NCI-H1417 (cell line): ENCODE measurements at places on chromosomes 12 and 14.

DNA sequence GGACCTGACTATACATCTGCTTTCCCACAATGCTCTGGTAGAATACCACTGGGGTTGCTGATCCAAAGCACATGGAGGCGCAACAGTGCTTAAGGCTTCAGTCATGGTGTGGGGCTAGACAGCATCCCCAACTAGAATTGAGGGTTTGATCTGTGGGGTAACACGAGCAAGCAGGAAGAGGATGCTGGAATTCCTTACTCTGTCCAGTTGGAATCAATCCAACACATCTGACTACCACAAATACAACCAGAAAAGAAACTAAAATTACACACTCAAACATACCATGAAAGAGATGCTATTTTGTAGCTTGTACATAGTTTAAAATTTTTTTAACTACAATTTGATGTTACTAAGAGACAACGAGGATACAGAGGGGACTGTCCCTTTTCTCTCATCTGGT, 40.4 kb upstream of the GTF2A1 start:
- no peak for DNase-seq

DNA sequence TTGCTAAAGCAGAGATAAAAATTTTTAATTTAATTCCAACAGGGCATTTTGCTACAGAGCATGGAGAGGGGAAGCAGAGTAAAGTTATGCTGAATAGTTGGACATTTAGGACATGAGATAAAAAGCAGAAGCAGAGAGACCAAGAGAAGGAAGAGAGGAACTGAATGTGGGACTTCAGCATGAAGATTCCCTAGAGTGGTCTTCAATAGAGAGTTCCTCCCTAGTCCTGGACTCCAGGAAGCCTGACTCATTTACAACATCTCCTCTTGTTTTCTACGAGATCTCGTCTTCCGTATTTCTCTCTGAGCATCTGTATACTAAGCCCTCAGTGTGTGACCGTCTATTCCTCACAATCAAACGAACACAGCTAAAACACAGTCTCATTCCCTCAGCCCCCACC, 35.2 kb upstream of the IFT81 start:
- no peak for DNase-seq

DNA sequence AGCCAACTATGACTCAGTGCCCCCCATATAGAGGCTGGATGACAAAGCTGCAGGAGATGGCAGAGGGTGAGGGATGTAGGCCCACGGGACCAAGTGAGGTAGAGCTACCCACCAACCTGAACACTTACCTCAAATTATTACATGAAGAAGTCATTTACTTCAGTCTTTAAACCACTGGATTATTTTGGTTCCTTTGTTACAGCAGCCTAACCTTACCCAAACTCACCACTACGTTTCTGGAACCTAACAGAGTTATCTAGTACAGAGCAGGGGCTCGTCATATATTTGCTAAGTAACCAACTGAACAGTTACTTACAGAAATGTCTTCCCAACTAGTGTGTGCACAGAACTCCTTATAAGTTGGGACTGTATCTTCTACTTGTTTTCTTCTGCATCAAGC, 85.2 kb upstream of the IGF1 start:
- no peak for DNase-seq

DNA sequence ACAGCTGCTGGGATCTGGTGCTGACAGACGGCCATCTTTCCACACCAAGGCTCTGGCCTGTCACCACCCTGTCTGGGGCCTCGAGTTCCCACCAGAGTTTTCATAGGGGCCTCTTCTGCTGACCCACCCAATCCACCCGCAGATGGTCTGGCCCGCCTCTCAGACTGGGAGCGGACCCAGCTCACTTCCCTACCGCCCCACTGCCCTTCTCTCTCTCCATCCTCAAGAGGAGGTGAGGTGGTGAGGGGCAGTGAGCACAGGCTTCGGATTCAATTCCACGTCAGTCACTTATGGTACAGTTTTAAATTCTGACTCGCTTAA, 12.3 kb upstream of the RPS6KL1 start:
- DNase-seq = no peak

GRCh38 chr12:52395761-52396434, 10.2 kb downstream of the KRT82 start:
- DNase-seq = peak; percentile 27

DNA sequence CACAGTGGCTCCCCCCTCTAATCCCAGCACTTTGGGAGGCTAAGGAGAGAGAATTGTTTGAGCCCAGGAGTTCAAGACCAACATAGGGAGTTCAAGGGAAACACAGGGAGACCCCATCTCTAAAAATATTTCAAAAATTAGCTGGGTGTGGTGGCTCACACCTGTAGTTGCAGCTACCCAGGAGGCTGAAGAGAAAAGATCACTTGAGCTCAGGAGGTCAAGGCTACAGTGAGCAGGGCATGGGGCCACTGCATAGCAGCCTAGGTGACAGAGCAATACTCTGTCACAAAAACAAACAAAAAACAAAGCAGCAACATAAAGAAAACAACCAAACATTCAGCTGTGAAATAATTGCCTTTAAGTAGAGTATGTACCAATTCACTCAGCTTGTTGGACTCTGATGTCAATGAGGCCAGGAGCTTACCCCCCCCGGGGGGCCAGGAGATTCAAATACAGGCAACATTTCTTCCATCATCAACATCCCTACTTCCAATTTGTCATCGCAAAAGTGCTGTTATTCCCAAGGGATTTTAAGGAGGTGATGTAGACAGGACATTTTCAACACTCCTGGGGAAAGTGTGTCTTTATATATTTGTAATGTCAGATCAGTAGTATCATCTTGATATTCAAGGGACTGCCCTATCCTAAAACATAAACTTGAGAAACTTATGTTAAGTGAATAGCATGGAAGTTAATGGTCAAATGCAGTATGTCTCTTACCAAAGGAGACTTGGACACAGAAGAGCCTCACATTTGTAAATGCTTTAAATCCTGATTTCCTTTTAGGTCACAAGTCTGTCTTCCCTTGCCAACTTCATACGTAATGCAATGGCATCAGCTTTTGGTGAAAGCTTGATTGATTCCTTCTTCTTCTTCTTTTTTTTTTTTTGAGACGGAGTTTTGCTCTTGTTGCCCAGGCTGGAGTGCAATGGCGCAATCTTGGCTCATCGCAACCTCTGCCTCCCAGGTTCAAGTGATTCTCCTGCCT, 40.6 kb upstream of the AEBP2 start:
- peak; percentile 9 for DNase-seq

- DNase-seq = no peak
Observed at GRCh38 chr12:101777978-101778377, 38.7 kb upstream of the SYCP3 start.

- DNase-seq = no peak
Observed at GRCh38 chr12:7869137-7869536, 3.6 kb downstream of the SLC2A14 start.

GRCh38 chr14:32121536-32121935, 44.4 kb downstream of the ARHGAP5 start:
- no peak for DNase-seq

- peak; percentile 12 for DNase-seq
Observed at GRCh38 chr12:91935296-91935695, 210.3 kb downstream of the BTG1 start.

DNA sequence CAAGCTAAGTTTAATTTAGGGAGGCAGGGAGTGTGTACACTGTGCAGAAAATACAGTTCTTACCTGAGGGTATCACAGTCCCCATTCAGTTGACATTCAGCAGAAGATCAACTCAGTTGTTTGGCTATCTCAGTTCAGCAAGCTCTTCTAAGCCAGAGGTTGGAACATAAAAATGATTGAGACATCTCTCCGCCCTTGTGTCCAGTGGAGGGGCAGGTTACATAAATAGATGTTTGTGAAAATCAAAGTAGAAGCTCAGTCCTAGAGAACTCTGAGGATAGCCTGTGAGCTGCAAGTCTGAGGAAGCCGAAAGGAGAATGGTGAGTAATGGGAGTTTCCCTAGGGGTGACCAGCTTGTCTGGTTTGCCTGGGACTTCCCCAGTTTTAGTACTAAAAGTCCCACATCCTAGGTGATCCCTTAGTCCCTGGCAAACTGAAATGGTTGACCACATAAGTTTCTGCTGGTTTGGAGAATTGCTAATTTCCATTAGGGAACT, 251.4 kb upstream of the ATP2B1 start:
- no peak for DNase-seq

DNA sequence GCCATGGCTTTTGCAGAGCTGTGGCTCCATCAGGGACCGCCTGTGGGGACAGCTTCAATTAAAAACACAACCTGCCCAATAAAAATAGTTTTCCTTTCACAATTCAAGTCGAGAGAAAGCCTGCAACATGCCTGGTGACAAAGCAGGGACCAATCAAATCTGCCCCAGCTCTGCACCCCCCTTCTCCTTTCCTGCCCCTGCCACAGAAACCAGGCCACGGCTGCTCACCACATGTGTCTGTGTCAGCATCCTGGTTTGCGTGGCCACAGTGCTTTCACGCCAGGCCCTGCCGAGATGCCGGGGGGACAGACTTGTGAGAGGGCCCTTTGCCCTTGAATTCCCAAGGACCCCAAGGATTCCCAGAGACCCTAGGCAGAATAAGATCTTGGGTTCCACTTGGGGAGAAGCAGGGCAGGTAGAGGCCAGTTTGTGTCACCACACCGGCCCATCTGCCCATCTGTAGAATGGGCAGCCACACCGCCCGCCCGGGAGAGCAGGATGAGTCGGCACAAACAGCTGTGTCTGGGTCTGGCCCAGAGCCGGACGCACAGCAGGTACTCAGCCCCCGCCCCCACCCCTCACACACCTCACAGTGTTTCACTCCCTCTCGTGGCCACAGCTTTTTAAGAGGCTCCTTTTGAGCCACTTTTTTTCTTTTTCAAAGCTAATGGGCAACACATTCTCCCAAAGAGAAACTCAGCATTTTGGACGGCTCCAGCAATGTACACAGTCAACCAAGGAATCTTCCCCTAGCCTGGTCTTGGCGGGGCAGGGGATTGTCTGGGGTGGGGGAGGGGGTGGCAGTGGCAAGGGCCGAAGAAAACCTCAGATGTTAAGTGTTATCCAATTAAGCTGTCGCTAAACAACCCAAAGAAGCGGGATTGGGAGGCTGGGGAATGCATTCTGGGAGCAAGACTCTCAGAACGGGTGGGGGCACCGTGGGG, 41.5 kb downstream of the BCL11B start:
- no peak for DNase-seq

- no peak for DNase-seq
Observed at GRCh38 chr12:94707892-94708291, 57.5 kb upstream of the TMCC3 start.

DNA sequence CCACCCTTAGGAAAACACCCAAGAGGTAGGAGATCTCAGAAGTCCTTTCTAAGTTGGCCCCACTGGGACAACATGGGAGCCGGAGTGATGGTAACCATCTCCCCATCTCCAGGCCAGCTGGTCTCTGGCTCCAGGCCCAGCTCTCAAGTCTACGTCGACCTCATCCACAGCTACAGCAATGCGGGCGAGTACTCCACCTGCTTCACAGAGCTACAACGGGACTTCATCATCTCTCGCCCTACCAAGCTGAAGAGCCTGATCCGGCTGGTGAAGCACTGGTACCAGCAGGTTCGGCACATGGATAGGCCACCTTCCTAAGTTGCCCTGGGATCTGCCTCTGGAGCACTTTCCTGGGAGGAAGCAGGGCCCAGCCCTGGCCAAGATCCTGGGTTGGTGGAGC, 11.0 kb upstream of the OAS2 start:
- DNase-seq = no peak

DNA sequence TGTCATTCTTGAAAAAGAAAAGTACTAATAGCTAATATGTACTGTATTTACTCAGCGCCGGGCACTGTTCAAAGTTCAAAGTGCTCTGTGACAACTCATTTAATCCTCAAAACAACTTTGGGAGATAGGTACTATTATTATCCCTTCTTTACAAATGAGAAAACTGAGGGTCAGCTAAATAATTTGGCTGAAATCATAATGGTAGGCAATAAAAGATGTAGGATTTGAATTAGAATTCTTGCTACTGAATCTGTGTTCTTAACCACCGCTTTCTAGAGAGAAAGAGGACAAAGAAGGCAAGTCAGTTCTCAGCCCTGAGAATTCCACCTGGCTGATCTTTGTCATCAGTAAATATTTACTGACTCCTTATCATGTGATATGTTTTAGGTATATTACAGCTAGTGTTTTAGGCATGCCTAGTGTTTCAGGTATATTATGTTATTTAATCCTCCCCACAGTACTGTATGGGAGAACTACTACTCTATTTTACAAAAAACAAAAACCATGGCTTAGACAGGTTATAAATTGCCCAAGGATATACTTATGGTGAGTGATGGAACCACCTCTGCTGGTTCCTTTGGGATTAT, 205.7 kb upstream of the GZMB start:
- DNase-seq = no peak

GRCh38 chr14:72793156-72793939, 100.6 kb downstream of the DPF3 start:
- DNase-seq = no peak

GRCh38 chr12:49626836-49627235, 3.5 kb downstream of the PRPF40B start:
- no peak for DNase-seq

- no peak for DNase-seq
Observed at GRCh38 chr12:26273811-26274210, 78.4 kb downstream of the SSPN start.

GRCh38 chr14:55850825-55851241, 267.4 kb upstream of the PELI2 start:
- DNase-seq = no peak

DNA sequence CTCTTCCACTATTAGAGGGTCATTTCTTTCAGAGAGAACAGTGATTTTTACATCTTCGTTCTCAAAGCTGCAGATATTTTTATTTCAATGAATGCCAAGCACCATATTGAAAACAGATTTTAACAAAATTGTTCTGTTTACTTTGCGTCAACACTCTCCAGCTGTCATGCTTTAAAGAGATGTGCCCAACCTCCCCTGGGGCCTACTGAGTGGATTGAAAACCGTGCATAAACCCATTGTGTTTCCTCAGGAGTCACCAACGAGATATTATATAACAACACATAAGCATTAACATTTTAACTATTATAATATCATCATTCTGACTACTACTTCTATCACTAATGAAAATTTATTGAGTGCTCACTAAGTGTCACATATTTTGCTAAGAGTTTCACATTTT, 81.6 kb downstream of the MYF5 start:
- DNase-seq = peak; percentile 12

- DNase-seq = no peak
Observed at GRCh38 chr14:75375983-75376382, 51.8 kb upstream of the JDP2 start.

DNA sequence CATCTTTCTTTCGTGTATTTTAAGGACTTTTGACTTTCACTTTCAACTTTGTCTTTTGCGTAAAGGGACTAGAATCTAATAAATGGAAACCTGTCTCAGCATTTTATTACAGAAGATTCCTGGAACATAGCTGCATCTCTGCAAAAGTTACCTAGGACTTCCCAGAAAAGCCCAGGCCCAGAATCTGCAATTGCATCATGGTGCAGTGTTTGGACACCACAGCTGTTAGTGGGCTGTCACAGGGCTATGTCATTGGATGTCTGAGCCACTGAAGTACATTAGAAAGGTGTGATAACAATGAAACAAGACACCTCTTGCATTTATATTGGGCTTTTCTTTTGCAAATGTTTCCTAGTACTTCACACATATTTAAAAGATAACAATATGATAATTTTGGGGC, 199.9 kb upstream of the IGF1 start:
- DNase-seq = no peak
